ENCODE measurements at places on chromosomes 7 and 10. TPM values are rescaled to one million over a fixed set of nuclear protein-coding genes. Genes with fewer than 3 reads are reported as not detected.

The SRPK2 gene
- total RNA-seq: 44.0 TPM

The GBX1 gene
- not detected for total RNA-seq

The NUTM2D gene
- total RNA-seq: 2.0 TPM

The ITGB8 gene
- 6.0 TPM for total RNA-seq

The VWC2 gene
- not detected for total RNA-seq

The CALY gene
- total RNA-seq: not detected

The ACTR3C gene
- total RNA-seq: 0.09 TPM

The PSD gene
- 12.1 TPM for total RNA-seq

The PKD2L1 gene
- total RNA-seq: not detected

The RNF133 gene
- total RNA-seq: not detected

The TBATA gene
- total RNA-seq: not detected

The ANK3 gene
- total RNA-seq: 13.8 TPM

The NRG3 gene
- total RNA-seq: not detected

The PRKAR2B gene
- total RNA-seq: 3.6 TPM

The GALNT17 gene
- total RNA-seq: under 0.01 TPM

The H2BK1 gene
- total RNA-seq: not detected

The A1CF gene
- not detected for total RNA-seq

The ANKRD1 gene
- total RNA-seq: 189 TPM

The MALRD1 gene
- total RNA-seq: 0.12 TPM

The ANXA8L1 gene
- 9.3 TPM for total RNA-seq

The PLXNA4 gene
- total RNA-seq: 20.1 TPM

The TRIM24 gene
- 11.4 TPM for total RNA-seq

The MYL7 gene
- not detected for total RNA-seq

The RARRES2 gene
- total RNA-seq: 90.6 TPM

The TFR2 gene
- not detected for total RNA-seq

The LRRC17 gene
- 76.1 TPM for total RNA-seq

The CPN1 gene
- total RNA-seq: not detected

The AP4M1 gene
- total RNA-seq: 18.7 TPM

The LEP gene
- total RNA-seq: 1.7 TPM

The PDK4 gene
- 11.6 TPM for total RNA-seq

The MYL10 gene
- total RNA-seq: not detected

The BMPR1A gene
- 20.1 TPM for total RNA-seq

The RELN gene
- total RNA-seq: under 0.01 TPM

The HSPA12A gene
- 8.4 TPM for total RNA-seq

The CUZD1 gene
- not detected for total RNA-seq

The ZNF727 gene
- not detected for total RNA-seq

The PRLHR gene
- not detected for total RNA-seq

The ANKRD22 gene
- not detected for total RNA-seq

The NPSR1 gene
- total RNA-seq: not detected

The TMEM178B gene
- total RNA-seq: under 0.01 TPM

The CPED1 gene
- total RNA-seq: 6.1 TPM

The THSD7A gene
- 0.09 TPM for total RNA-seq

The OPN4 gene
- not detected for total RNA-seq

The EVX1 gene
- not detected for total RNA-seq

The POLR2J2 gene
- total RNA-seq: 0.23 TPM

The AFAP1L2 gene
- 0.51 TPM for total RNA-seq

The NANOS1 gene
- total RNA-seq: 6.0 TPM

The CHAT gene
- total RNA-seq: not detected

The RNF32 gene
- 3.2 TPM for total RNA-seq

The CPA4 gene
- total RNA-seq: 49.9 TPM

The PLEKHS1 gene
- not detected for total RNA-seq

The MDFIC gene
- 35.4 TPM for total RNA-seq

The FAM25C gene
- total RNA-seq: not detected

The TMEM213 gene
- not detected for total RNA-seq

The CNPY1 gene
- not detected for total RNA-seq

The STAG3 gene
- total RNA-seq: 0.23 TPM

The SORBS1 gene
- total RNA-seq: 1.1 TPM

Measured in pericardium fibroblast (primary cell).